ENCODE measurements at places on chromosomes 3 and 15.

DNA sequence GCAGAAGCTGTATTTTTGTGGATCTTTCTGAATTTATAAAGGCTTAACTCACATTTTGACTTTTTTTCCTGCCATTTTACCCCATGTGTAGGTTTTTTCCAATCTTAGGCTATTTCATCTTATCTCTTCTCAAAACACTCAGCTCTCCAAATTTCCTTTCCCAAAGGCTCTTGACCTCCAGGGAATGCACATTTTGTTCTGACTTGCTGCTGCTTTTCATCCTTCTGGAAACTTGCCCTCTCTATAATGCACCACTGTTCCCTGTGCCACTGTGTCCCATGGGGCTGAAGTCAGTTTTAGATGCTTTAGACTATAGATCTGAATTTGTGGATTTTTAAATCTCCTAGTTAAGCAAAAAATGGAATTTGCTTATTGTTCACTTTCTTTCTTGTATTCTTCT lies 9.1 kb downstream of the PYDC2 start:
- DNase-seq = no peak

- DNase-seq = peak; percentile 47
Observed at GRCh38 chr3:30162579-30162978, 443.8 kb upstream of the TGFBR2 start.

DNA sequence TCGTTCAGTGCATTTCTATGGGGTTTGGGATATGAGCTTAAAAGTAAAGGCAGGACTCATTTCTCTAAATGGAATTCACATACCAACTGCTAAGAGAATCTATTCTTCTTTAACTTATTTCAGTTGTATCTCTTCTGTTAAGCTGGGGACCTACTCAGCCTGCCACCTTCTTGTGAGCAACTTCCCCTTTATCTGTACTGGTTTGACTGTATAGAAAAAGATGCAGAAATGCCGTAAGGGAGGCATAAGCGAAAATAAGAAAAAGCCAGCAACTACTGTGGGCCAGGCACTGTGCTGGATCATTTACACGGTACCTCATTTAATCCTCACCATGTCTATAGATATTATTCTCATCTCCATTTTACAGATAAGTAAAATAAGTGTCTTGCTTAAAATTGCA lies 38.4 kb downstream of the RBMS3 start:
- DNase-seq = no peak

DNA sequence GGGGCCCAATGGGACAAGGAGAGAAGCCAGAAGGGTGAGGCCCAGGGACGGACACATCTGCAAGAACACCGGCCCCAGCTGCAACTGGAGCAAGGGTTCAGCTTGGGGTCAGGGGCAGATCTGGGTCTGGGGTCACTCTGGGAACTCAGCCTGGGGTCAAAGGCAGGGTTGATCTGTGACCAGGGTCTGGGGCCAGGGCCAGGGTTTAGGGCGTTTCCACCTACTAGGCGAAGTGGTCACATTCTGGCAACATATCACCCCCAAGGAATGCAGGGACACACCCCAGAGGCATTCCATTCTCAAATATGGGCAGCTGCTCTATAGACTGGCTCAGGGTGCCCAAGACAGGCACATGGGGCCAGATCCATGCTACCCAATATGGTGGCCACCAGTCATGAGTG lies 9.0 kb downstream of the UROC1 start:
- no peak for DNase-seq

GRCh38 chr15:89096664-89097063 lies 8.4 kb downstream of the ABHD2 start:
- DNase-seq = no peak

DNA sequence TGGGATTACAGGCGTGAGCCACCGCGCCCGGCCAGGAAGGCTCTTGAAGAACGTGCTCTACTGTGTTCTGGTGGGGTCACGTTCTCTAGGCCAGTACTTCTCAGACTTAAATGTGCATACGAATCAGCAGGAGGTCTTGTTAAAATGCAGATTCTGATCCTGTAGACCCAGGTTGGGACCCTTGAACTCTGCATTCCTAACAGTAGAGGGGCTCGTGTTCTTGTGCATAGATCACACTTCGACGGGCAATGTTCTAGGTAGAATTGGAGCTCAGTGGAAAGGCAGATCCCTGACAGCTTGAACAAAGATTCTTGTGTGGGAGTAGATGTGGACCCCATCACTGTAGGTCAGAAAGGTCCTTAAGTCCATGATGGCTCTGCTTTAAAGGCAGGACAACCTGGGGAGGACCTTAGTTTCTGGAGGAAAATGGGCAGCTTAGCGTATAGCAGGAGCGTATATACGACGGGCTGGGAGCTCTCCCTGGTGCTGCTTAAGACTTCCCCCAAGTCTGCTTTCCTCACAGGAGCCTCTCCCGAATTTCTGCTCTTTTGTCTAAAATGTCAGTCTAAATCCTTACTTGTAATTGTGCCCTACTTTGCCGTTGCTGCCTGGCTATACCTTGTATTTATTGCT lies 16.9 kb upstream of the FAM81A start:
- DNase-seq = peak; percentile 43

DNA sequence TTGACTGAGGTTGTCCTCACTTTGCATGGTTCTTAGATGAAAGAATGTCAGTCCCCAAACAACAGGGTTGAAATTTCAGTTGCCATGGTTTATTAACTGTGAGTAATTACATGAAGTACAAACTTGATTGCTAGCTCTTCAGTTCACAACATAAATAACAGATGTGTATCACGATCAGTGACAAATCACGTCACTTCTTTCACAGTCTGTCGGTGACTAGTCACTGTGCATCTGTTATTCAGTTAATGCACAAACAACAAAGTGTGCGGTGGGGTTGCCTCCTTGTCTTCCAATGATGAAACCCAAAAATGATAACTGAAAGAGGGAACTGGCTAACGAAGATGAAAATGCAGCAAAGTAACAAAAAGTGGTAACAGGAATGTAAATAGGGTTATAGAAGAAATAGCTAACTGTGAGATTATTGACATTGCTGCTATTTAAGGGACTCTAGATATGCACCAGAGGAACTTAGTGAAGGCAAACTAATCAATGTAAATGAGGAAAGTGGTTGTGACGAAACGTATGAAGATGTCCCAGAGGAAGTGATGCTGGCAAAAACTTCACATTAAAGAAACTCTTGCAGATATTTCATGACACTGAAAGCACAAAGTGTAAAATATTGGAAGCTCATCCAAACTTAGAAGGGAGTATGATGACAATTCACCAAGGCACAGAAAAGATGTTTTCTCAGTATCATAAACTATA lies 159.3 kb downstream of the WDR76 start:
- no peak for DNase-seq

GRCh38 chr15:65819563-65819960 lies 27.5 kb upstream of the DENND4A start:
- no peak for DNase-seq

GRCh38 chr3:105830836-105831235 lies 38.0 kb downstream of the CBLB start:
- DNase-seq = no peak

- no peak for DNase-seq
Observed at GRCh38 chr15:56715220-56715619, 18.1 kb downstream of the ZNF280D start.

Data from right hindlimb (tissue), 1 donor.